KBM-7 (cell line): ENCODE measurements at places on chromosomes 6 and 20.
A peak's percentile ranks its signal among the peaks of the same experiment; 100 is the strongest.

DNA sequence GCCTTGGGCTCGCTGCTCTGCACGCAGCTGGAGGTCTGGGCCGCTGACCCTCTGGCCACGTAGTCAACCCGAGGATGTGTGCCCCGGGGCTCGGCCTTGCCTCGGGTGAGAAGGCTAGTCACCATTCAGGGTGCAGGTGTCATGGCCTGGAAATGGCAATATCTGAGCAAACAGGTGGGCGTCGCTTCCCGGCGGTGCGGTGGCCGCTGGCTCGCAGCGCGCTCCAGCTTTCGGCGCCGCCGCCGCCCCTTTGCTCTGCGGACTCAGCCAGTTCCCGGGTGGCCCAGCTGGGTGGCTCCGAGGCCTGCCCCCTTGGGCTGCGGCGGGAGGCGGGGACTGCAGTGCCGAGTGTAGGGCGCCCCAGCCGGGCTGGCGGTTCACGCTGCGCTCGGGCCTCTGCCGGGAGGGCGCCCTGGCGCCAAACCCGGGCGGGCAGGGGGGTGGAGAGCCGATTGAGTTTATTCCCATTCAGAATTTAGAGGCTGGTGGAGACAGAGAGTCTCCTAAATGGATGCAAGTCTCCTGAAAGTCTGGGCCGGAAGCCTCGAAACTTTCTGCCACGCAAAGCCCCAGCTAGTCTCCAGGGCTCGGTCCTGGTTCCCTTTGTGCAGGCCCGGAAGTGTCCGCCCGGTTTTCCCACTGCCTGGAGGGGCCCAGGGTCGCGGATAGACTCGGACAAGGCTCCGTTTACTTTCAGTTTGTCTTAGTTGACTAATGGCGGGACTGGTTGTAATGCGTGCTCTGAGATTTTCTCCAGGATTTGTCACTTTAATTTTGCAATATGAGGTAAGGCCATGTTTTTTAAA is 11.3 kb upstream of the TFAP2A start:
- DNase-seq, result no peak

DNA sequence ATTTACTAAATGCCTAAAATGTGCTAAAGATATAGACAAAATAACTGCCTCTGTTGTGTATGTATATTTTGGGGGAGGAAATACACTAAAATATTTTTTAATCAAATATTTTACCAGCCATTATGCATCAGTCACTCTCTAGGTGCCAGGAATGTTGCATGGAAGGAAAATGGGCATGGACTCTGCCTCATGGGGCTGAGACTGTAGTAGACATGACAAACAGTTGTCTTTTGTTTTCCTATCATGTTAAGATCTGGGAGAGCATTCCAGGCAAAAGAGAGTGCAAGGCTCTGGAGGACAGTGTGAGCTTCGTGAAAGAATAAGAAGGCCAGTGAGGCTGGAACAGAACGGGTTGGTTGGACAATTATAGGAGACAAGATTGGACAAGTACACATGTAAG is 26.5 kb downstream of the HLA-DOB start:
- DNase-seq, result no peak

- peak; percentile 71 for DNase-seq
Observed at GRCh38 chr6:4134841-4135664, at the start of gene ECI2. Gene ECI2, minus strand, starts transcription at chr6:4135575. Its CDS starts 15 bp downstream, at chr6:4135560.

GRCh38 chr6:44267252-44267651 is 1.9 kb upstream of the NFKBIE start:
- DNase-seq, result no peak

- DNase-seq, result no peak
Observed at GRCh38 chr20:40630099-40630498, 58.9 kb downstream of the MAFB start.

DNA sequence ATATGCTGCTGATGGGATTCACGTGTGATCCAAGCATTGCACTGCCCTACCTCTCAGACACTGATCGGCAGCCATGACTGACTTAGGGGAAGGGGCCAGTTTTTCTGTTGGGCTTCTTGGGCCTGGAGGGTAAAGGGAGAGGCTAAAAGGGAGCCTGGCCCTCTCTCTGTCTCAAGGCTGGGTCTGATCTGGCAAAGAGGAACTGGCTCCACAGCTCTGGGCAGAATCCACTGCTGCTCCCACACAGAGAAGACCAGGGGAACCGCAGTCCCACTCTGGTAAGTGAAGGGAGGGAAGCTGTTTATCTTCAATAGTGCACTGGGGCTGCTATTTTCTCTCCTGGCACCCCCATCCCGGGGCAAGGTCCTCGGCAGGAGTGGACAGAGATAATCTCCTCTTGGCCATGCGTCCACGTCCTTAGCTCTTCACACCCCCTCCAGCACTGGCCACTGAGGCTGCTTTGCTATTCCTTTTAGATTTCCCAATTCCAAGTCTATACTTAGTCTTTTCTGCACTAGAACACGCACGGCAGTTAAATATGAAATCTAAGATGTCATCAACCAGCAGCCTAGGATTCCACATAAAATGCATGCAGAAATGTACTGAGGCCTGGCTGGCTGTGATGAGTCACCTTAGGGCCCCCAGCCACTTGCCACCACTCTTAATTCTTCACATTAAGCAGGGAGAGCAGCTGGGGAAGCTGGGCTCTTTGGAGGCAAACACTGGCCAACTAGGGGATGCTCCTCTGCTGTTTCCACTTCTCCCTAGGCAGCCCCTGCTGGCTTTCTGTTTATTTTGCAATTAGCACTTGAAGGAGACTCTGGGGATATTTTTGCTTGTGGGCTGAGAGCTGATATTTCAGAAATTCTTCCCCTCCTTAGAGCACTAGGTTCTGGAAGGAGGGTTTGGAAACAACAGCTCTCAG is 87.8 kb upstream of the ARMC2 start:
- peak; percentile 66 for DNase-seq

- DNase-seq, result no peak
Observed at GRCh38 chr6:15864038-15864707, 201.3 kb upstream of the DTNBP1 start.

- DNase-seq, result peak; percentile 92
Observed at GRCh38 chr6:149834513-149835481, 29.4 kb downstream of the LRP11 start.

- no peak for DNase-seq
Observed at GRCh38 chr6:144378437-144378836, 93.3 kb downstream of the UTRN start.

DNA sequence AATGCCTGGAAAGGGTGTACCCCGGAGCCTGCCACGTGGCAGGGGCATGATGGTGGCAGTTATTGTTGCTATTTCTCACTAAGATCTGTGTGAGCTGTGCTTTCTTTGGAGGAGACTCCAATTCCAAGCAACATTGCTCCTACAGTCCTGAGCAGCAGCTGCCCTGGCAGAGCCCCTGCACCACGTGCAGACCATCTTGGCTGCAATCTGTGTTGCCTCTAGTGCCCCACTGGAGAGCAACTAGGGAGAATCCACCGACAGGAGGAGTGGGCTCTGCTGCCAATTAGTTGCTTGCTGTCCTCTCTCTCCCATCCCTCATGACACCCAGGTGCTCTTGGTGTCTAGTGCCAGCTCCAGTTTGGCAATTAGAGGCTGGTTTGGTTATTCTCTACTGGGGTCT is 116.0 kb downstream of the PXDC1 start:
- DNase-seq, result no peak

DNA sequence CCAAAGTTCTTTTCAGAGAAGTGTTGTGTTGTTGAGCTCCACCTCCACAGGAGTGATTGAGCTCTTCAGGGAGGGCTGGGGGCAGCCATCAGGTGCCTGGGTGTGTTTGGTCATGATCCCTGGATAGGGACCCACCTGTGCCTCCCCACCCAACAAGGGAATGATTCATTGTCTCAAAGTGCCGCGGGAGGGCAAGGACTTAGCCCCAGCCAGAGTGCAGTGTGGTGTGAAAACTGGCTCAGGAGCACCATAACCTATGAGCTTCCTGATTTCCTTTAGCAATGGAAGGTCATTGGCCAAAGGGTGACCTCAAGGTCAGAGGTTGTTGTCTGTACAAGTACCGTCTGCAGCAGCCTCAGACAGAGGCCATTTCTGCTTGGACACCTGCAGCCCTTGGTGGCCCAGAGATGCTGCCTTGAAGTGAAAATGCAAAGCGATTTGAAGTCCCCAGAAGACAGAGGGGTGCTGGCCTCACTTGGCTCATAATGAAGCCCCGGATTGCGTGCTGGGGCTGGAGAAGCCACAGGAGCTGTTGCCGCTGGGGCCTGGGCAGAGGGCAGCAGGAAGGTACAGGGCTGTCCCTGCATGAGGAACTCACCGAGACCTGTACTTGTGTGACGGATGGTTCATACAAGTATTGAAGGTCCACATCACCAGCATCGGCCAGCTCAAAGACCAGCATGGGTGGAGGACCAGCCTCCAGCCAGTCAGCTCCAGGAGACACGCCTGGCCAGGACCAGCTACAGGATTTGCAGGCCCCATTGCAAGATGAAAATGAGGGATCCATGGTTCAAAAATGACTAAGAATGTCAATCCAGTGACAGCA is 100.6 kb upstream of the DUSP22 start:
- DNase-seq, result no peak

DNA sequence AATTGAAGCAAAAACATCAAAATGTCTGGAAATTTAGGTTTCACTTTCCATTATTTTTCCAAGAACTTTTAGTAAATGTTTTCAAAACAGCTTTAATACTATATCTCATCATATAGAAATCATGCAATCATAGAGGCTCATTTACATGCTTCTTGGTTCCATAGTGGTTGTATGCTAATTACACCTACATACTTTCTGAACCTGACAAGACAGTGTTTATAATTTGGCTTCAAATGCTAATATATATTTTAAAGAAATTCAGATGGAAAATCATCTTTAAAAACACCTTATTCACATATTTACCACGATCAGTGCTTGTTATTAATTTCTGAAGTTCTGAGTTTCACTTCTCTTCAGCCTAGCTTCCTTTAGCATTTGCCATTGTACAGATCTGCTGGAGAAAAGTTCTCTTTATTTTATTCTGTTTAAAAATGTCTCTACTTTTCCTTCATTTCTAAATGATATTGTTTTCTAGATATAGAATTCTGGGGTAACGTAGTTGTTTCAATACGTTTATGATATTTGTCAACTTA is 89.9 kb downstream of the PLCB1 start:
- no peak for DNase-seq

DNA sequence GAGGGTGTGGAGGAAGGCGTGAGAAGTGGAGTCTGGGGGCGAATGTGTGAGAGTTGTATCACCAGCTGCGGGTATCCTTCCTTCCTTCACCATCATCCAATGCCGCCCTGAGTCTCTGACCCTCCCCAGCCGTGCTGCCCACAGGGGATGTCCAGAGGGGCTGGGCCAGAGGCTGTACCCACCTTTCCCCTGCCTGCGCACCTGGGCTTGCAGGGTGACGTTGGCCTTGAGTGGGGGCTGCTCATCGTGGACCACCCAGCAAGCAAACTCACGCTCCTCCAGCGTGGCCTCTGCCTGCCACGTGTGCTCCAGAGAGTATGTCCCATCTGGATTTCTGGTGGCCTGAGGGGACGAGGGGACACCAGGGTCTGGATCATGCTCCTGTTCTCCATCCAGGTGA is 116.9 kb upstream of the SIRPA start:
- no peak for DNase-seq

- DNase-seq, result no peak
Observed at GRCh38 chr6:28766426-28766825, 157.4 kb downstream of the TRIM27 start.

GRCh38 chr6:170193326-170193821 is 97.5 kb downstream of the DLL1 start:
- DNase-seq, result no peak

GRCh38 chr20:45163083-45163803 is 11.5 kb upstream of the PI3 start:
- no peak for DNase-seq

DNA sequence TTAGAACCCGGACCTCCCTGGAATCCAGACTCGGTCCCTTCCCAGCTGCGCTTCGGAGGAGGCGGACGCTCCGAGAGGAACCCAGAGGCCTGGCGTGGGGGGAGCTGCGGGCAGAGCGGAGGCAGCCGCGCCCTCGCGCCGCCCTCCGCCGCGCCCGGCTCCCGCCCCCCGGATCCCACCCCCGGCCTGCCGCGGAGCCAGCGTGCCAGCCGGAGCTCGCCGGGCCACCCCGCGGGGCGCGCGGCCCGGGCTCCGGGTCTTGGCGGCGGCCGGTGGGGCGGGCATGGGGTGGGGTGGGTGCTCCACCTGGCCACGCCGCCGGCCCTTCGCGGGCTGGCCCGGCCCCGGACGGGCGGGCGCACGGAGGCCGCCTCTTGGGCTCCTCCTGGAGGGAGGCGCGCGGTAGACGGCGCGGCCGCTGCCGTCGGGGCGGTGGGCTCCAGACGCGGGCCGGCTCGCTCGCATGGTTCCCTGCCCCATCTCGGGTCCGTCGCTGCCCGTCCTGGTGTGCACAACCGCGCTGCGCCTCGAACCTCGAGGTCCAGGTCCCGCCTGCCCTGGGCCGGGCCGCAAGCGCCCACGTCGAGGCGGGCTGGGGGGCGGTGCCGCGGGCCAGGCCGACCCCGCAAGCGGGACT is 592 bp upstream of the CDYL start:
- peak; percentile 81 for DNase-seq

- DNase-seq, result no peak
Observed at GRCh38 chr20:3751675-3752385, 15.7 kb downstream of the ADISSP start.

DNA sequence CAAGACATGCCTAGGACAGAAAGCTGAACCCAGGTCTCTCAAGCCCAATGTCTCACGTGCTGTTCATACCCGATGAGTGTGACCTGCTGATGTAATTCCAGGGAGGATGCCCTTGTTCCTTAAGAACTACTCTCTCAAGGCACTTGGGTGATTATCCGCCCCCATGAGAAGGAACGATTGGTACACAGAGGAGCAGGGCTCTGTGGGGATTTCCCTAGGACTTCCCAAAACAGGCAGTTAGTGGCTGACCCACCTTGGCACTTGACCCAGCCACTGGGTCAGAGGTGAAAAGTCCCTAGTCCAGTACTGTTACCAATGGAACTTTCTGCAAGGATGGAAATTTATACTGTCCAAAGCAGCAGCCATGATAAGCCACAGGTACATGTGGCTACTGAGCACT is 9.2 kb upstream of the BPIFB6 start:
- DNase-seq, result no peak

GRCh38 chr6:107114926-107115694 is at the start of gene BEND3:
Gene BEND3, minus strand, starts transcription at chr6:107115515. Its CDS starts 16,230 bp downstream, at chr6:107099285.
- no peak for DNase-seq

GRCh38 chr6:7058250-7058923 is 49.4 kb upstream of the RREB1 start:
- peak; percentile 85 for DNase-seq

- no peak for DNase-seq
Observed at GRCh38 chr20:63265891-63266515, 6.6 kb upstream of the ARFGAP1 start.

GRCh38 chr6:51675020-51675921 is 412.1 kb downstream of the PKHD1 start:
- DNase-seq, result no peak

GRCh38 chr20:12287575-12287974 is 369.9 kb downstream of the BTBD3 start:
- no peak for DNase-seq
